ENCODE measurements at places on chromosomes 6 and 20.

DNA sequence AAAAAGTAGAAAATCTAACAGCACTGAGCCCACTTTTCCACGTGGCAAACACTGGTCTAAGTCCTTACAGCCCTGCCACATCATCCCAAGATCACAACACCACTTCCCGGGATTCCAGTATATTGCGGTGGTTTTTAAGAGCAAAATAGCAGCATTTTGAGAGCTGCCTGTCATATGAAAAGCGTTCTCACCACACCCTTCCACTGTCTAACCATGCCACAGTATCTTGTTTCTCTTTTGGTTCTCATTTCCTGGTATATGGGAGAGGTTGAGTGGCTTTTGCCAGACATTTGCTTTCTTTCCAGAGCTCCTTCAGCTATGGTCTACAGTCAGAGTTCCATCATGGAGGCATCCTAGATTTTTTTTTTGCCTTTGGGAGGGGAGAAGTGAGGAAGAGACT lies 243.0 kb downstream of the TSHZ2 start:
- DNase-seq = no peak

- DNase-seq = no peak
Measured at GRCh38 chr6:43455531-43456428, at the start of gene DLK2. Gene DLK2 (minus strand): TSS chr6:43455548. CDS start chr6:43454825, 723 bp downstream.

GRCh38 chr6:20312606-20313005 lies 89.1 kb upstream of the E2F3 start:
- no peak for DNase-seq

DNA sequence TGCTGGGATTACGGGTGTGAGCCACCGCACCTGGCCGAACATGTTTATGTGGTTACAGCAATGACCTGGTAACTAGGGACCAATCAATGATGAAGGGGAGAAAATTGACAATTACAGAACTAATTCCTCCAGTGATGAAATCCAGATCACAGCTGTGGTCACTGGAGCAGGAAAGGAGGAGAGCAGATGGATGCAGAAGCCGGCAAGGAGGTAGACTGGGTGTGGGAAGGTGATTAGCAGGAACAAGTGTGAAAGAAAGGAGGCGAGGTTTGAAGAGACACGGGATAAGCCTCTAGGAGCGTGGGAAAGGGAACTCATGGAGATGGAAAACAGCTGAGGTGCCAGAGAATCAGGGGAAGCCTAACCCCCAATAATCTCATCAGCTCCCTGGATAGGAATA lies 17.2 kb upstream of the SPAG4 start:
- no peak for DNase-seq

DNA sequence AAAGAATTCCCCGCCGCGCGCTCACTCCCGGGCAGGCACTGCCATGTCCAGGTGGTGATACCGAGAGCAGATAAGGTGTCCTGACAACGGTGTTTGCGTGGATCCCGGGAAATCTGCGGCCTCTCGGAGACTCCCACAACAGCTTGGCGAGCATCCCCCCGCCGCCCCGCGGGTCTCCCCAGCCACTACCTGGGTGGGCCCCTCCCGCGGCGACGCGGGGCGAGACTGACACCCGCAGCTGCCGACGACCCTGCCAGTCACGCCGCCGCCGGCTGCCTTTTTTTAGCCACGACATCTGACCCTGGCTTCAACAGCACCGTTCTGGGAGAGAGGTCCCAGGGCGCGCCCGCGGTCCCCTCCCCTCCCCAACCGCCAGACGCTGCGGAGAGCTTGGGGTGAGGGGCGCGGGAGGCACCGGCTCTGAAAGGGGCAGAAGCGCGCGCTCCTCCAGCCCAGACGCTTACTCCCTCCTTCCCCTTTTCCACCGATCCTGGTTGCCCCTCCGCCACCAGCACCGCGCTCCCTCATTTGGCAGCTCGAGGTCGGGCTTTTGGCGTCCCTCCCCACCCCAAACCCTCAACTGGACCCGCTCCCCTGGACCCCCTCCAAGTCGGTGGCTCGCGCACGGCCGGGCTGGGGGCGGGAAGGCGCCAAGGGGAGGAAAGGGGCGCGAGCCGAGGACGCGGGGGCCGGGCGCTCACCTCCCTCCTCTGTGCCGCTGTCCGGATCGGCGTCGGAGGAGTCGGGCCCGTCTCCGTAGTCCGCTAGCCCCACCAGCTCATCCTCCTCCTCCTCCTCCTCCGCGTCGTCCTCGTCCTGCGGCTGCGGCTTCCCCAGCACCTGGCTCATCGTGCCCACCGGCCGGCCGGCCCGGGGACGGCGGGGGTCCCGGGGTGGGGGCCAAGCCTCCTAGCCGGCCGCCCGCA lies 665 bp downstream of the RRAGD start:
- no peak for DNase-seq

GRCh38 chr20:454951-455350 lies 7.4 kb downstream of the TBC1D20 start:
- DNase-seq = no peak

GRCh38 chr6:63798378-63798777 lies 162.8 kb downstream of the PHF3 start:
- no peak for DNase-seq

- DNase-seq = peak; percentile 27
Measured at GRCh38 chr6:1856381-1856780, 246.7 kb downstream of the FOXC1 start.

GRCh38 chr6:105135056-105135455 lies 44.8 kb downstream of the POPDC3 start:
- peak; percentile 3 for DNase-seq

GRCh38 chr20:45156713-45157112 lies 18.0 kb upstream of the PI3 start:
- no peak for DNase-seq

GRCh38 chr6:152048921-152049320 lies 241.4 kb downstream of the ESR1 start:
- no peak for DNase-seq

DNA sequence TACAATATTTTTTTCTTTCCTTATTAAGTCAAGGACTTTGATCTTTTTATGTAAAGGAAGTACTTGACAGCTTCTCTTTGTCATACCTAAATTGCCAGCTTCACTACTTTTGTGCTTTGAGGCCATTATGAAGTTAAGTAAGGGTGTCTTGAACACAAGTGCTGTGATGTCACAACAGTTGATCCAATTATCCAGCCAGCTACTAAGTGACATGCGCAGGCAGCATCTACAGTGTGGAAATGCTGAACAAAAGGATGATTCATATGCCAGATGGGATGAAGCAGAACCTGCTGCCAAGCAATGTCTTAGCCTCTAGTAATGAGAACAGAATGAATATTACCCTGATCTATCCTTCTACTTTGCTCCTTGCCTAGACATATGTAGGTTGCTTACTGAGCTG lies 68.3 kb upstream of the TMEM244 start:
- DNase-seq = peak; percentile 73

DNA sequence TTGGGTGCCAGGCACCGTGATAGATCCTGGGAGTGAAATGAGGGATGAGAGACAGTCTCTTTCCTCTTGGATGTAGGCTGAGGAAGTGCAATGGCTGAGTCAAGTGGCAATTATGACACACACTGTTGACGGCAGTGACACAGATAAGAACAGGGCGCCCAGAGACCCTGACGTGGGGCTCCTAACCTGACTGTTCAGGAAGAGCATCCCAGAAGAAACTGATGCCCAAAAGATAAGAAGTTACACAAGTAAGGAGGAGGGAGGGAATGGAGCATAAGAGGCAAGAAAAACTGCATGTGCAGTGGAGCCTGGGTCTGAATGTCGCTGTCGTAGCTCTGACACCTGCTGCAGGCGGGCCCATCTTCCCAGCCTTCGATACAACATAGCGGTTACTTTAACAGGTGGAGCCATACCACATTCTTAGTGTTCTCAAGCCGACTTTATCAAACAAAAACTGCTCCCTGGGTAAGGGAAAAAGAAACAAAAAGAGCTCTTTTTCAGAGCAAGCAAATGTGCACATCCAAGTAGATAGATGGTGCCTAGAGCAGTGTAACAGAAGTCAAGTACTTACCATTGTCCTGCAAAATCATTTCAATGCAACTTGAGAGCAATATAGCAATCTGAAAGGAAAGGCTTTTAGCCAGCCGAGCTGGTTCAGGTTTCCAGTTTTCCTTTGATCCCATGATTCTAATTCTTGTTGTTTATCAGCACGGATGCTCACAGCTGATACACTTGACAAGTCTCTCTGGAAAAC lies 463.9 kb upstream of the JARID2 start:
- no peak for DNase-seq

DNA sequence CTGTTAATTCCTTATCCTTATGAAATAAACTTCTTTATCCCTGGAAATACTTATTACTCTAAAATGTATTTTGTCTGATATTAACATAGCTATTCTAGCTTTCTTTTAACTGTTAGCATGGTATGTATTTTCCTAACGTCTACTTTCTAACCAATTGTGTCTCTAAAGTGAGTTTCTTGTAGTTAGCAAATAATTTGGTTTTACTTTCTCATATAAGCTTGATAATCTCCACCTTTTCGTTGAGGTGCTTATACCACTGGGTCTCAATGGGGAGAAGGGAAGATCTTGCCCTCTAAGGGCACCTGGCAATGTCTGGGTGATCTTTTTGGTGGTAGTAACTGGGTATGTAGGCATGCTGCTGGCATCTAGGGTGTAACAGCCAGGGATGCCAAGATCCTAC lies 25.7 kb downstream of the ZNF334 start:
- no peak for DNase-seq

DNA sequence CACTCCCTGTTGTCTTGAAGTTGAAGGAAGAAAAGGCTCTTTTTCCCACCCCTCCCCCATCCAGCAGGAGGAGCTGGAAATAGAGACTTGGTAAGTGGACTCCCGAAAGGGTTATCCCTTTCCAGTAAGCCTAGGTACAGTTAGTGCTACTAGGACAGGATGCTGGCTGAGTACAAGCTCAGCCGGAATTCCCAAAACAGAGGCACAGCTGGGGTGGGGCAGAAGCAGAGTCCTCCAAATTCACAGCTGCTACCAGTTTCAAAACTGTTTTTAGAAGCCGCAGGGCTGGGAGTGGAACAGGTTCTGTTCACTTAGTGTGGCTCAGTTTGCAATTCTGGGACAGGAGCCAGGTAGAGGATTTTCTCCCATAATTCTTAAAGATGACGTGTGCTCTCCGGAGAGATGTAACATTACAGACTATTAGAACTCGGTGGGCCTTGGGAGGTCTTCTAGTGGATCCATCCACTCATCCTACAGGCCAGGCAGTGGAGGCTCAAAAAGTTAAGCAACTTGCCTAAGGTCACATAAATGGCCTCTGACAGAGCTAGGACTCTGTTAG lies 19.0 kb upstream of the UTRN start:
- DNase-seq = peak; percentile 69

GRCh38 chr6:126461045-126461444 lies 121.1 kb downstream of the CENPW start:
- no peak for DNase-seq

- no peak for DNase-seq
Measured at GRCh38 chr20:5044075-5044620, 42.8 kb upstream of the SLC23A2 start.
